ENCODE measurements at places on chromosomes 7 and 10.

DNA sequence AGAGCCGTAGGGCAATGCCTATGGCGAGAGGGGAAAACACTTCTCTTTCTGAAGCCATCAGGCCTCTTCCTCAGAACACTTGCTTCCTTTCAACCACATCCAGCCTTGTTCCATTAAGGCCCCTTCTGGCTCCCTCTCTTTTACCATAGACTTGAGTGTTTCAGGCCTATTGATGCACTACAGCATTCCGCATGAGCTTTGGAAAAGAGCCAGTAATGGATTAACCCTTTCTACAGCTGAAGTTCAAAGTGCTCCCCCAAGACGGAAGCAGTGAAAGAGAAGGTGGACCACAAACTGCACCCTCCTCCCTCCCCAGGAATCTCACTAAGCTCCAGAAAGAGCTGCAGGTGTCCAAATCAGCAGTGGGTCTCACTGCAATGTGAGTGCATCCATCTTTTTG, 102.7 kb upstream of the C7orf33 start:
- no peak for DNase-seq

DNA sequence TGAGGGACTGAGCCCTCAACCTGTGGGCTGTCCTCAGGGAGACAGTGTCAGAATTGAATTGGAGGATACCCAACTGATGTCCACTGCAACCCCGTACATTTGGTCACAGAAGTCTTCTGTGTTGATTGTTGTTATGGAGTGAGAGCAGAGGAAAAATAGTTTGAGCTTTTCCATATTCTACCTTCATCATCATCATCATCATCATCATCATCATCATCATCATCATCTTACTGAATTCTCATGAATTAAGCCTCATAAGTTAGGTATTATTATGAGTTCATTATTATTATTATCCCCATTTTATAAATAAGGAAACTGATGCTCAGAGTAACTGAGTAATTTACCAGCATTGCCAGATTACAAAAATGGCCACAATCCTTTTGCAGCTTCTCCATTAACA, 8.4 kb downstream of the ALDH18A1 start:
- DNase-seq, result no peak

GRCh38 chr7:132083126-132083525, 493.1 kb downstream of the PLXNA4 start:
- DNase-seq, result no peak

GRCh38 chr10:20745556-20746375, 151.3 kb downstream of the NEBL start:
- DNase-seq, result no peak

- DNase-seq, result no peak
Measured at GRCh38 chr10:7102557-7103349, 308.1 kb downstream of the SFMBT2 start.

All from activated T-cell treated with anti-CD3 and anti-CD28 coated beads for 48 hours (primary cell).